ENCODE measurements at places on chromosomes 7 and 10.
A peak's percentile ranks its signal among the peaks of the same experiment; 100 is the strongest.

- peak; percentile 56 for DNase-seq
Measured at GRCh38 chr7:916291-916941, 38.1 kb downstream of the ADAP1 start.

GRCh38 chr10:22491931-22492615 is 146.8 kb downstream of the SPAG6 start:
- DNase-seq, result no peak

DNA sequence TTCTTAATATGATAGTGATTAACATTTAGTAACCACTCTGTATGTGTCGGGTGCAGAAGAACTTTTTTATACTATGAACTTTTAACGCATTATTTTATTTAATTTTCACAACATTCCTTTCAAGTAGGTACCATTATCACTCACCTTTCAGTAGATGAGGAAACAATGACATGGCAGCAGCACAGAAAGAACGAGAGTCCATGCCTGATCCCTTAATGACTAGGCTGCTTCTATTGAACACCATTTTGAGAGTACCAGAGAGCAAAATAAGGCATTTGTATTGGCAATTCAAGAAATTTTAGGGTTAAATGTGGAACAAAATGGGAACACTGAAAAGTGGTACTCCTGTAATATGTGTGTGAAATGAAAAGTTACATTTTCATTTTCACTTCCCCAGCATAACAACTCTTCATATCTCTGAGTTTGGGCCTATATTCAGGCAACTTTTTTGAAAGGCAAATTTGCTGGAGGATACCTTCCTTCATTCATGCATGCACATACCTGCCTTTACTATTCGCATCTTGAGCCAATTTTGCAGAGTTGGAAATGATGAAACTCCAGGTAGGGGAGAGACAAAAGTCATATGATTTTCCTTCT is 12.8 kb downstream of the LRRN3 start:
- DNase-seq, result no peak

DNA sequence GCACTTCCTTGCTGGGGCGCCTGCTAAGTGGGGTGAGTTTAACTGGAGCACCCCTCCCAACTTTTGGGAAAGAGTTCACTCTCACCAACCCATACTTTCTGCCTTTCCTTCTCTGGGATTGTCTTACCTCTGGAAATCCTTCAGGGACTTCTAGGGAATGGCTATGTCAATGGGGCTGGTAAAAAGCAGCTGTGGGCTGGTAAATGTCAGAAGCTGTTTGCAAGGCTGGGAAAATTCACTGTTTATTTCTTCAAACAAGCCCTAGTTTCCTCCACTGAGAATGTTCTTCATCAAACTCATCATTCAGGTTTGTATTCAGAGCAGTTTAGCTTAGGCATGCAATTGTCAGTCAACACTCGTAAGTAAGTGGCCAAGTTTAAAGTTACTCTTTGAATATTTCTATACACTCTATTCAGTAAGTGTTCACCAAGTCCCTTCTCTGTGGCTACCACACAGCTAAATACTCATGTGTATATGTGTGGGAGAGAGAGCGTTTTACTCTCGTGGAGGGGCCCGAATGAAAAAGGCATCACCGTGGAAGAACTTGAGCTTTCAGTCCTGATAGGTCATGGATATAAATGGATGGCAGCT is 654.8 kb downstream of the LRMDA start:
- DNase-seq, result no peak

- DNase-seq, result no peak
Measured at GRCh38 chr10:44773565-44773964, 137.6 kb upstream of the TMEM72 start.

DNA sequence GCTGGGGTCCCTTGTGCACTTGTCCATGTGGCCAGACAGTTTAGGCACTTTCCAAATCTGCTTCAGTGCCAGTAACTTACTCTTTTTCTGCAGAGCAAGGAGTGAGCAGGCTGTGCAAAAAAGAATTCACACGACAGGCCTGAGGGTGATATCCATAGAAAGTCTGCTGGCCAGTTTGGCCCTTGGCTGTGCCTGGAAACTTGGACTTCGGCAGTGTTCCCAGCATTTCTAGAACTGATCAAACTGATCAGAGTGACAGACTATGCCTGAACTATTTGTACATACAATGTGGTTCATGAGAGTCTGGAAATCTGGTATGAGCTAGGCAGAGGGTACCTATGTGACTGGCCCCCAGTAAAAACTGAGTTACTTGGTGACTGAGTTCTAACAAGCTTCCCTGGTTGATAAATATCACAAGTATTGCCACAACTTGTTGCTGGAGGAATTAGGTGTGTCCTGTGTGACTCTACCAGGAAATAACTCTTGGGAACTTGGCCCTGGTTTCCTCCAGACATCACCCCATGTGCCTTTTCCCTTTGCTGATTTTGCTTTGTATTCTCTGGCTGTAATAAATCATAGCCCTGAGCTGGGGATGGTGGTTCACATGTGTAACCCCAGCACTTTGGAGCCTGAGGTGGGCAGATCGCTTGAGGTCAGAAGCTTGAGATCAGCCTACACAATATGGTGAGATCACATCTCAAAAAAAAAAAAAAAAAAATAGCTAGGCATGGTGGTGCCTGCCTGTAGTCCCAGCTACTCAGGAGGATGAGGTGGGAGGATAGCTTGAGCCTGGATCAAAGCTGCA is 3.3 kb upstream of the DENND10 start:
- no peak for DNase-seq

- no peak for DNase-seq
Measured at GRCh38 chr10:28304032-28304571, 1.2 kb upstream of the MPP7 start.

GRCh38 chr7:106561666-106562411 is 99.1 kb downstream of the CCDC71L start:
- DNase-seq, result no peak

DNA sequence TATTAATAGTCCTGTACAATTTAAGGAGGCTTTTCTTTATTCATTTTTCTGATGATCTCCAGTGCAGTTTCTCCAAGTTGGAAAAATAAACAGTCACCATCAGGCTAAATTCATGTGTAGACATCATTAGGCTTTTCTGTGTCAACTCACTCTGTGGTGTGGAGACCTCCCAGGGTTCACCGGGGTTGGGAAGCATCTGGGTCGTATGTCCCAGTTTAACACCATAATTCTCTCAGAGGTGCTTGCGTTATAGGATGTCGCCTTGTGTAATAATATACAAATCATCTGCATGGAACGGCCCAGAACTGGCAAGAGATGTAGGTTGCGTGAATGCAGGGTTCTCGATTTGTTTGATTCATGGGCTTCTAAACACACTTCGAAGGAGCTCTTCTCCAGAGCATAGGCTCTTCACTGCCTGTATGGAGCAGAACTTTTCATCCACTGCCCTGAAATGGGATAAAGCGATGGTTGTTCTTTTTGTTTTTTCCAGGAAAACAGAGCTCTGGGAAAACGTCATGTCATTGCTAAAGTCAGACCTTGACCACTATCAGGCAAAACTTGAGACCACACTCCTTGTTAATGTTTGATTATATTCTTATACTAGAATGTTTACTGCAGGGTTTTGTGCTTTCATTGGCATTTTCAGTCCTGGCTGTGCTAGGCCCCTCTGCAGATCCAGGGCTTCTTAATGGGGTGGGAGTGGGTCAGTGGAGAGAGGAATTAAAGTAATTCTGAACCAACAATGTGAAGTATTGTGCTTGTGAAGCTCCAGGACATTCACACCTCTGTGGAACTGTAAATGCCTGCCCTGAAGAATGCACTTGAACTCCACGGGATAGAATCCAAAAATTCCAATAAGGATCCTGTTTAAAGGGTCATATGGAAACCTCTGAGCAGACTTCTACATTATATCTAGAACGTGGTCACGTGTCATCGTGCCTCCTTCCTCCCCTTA is 172.8 kb downstream of the TRIL start:
- no peak for DNase-seq

GRCh38 chr7:30901856-30902255 is 9.8 kb upstream of the AQP1 start:
- DNase-seq, result no peak

DNA sequence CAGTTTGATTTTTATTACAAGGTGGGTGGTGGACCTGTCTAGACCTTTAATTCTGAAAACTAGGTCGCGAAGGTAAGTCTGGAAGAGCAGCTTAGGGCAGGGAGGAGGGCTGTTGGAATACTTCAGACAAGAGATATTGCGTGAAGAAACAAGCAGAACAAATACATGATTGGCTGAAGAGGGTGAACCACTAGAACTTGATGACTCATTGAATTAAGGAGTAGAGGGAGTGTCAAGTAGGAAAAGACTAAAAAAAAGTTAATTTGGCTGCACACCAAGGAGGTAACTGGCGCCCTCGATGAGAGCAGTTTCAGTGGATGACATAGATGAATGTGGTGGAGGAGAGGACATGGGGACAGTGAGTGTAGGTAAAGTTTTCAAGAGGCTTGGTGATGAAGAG is 41.3 kb downstream of the WNT2 start:
- DNase-seq, result no peak

DNA sequence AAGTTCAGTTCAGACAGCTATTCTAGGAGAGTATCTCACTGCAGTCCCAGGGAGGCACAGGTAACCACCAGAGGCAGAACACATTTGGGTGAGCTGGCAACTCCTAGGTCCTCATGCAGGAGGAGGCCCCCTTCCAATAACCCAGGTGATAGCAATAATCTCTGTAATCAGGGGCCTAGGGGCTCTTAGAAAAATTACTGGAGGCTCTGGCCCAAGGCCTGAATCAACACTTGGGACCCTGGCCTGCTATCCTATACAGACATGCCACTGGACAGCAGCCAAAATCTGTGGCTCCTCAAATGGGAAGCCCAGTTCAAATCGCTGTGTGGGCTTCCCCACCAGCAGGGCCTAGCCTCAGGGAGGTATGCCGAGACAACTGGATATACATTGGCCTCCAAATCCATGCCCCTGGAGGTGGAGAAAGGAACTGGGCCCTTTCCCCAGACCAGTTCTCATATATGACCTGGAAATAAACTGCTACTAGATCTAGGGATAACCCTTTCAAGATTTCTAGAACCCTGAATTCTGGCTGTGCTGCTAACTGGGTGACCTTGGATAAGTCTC is 1.6 kb downstream of the AVPI1 start:
- DNase-seq, result no peak

- no peak for DNase-seq
Measured at GRCh38 chr7:104956753-104957450, 57.1 kb upstream of the KMT2E start.

DNA sequence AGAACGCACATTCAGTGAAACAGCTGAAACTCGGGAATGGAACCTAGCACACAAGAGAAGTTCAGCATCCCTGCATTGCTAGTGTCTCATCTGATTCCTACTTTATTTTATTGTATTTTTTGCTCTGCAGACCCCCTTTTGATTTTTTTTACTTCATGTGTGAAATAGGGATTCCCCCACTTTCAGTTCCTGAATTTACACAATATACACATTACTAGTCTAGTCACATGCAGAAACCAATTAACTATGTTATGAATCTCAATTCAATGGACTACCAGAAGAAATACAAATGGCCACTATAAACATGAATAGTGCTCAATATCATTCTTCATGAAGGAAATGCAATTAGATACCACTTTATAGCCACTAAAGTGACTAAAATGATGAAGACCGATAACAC is 386.1 kb upstream of the COBL start:
- no peak for DNase-seq

DNA sequence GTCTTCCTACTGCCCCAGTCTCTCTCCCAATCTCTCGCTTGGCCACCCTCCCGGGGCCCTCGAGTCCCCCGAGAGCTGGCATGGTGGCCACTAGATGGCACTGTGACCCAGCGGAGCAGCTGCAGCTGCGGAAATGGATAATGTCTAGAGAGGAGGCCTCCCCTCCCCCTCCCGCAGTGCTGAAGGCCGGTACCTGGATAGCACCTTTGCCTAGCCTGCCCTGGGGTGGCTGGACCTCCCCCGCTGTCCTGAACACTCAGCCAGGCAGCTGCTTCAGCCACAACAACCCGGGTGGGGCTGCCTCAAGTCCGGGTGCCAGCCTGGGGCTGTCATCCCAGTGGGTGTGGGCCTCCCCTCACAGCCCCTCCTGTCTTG is 65.2 kb downstream of the GOLGA7B start:
- DNase-seq, result peak; percentile 60

- DNase-seq, result no peak
Measured at GRCh38 chr10:7291487-7292270, 119.2 kb downstream of the SFMBT2 start.

GRCh38 chr10:2232479-2232878 is 495.2 kb upstream of the ADARB2 start:
- DNase-seq, result no peak

DNA sequence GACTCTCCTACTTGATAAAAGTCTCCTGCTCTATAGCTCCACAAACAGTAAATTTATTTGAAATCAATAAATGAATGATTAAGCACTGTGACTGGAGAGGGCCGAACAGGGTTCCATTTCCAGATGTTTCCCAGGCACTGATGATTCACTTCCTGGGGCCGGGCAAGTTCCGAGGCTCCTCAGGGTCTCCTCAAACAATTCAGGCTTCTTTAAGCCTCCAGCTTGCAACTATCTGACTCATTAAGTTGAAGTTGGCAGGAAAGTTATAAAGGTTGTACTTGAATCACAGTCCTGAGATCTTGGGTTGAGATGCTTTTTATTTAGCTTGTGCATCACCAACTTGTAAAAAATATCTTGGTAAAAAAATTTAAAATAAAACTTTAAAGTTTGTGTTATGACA is 612.9 kb downstream of the DNAJB6 start:
- no peak for DNase-seq

DNA sequence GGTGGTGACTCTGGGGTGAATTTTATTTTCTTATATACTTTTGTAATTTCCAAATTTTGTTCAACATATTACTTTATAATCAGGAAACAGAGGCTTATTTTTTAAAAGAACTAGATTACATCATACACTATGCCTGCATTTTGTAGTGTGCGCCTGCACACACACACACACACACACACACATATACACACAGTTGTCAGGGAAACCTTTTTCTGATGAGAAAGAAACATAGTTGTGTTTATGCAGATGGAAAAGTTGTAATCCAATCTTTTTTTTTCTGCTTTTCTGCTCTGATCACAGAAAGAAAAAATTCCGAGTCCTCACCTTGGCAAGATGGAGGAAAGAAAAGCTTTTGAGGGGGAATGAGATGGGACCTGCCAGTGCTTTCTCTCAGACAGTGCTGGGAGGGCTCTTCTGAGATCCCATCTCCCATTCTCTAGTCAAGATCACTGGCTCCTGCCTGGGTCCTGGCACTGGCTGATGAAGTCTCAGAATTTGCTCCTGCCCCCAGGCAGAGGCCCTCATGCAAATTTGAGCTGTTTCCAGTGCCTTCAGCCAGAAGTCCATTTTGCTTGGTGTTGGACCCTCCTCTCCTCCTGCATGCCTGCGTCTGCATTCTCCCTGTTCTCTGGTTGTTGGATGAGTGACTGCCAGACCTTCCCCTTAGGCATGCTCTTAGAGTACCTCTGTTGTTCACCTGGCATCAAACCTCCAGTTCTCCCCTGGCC is 59.7 kb downstream of the TLL2 start:
- DNase-seq, result no peak

GRCh38 chr10:66737241-66737640 is 188.6 kb upstream of the LRRTM3 start:
- no peak for DNase-seq

DNA sequence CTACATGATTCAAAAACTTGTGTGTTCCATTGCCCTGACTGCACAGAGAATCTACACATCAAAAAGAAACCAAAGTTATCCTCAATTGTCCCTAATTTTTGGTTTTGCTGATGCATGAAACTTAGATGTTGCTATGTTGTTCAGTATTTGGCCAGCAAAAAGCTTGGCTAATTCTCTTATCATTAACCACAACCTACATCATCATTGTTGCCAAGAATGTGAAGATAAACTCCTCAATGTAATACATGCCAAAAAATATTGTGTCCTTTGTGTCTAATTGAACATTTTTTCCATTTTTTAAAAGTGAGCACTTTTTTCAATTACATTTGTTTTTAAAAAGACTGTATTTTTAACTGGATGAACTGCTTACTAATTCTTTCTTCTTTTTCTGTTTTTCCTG is 268.0 kb upstream of the SEMA3D start:
- DNase-seq, result no peak
